ENCODE measurements at places on chromosomes 3 and 15.

GRCh38 chr15:62413153-62413552, 248.1 kb upstream of the C2CD4B start:
- DNase-seq, result no peak

- DNase-seq, result no peak
Observed at GRCh38 chr3:9183811-9184460, 65.5 kb downstream of the SRGAP3 start.

GRCh38 chr3:105032541-105032940, 334.2 kb upstream of the ALCAM start:
- DNase-seq, result no peak

DNA sequence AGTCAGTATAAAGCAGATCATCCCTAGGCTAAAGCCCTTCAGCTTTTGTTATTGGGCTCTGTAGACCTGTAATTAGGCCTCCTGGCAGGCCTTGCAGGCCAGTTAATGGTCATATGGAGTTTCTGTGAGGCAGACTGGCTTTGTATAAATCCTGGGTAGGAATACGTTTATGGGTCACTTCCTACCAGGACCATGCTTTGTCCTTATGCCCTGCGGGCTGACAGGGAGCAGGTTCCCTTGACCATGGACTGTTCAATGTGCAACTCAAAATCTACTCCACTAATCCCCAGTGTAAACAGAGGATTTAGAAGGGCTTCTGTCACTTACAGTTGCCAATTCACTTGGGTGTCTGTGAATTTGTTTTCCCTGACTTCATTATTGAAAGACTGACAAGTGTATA, 202.7 kb upstream of the MLF1 start:
- no peak for DNase-seq

DNA sequence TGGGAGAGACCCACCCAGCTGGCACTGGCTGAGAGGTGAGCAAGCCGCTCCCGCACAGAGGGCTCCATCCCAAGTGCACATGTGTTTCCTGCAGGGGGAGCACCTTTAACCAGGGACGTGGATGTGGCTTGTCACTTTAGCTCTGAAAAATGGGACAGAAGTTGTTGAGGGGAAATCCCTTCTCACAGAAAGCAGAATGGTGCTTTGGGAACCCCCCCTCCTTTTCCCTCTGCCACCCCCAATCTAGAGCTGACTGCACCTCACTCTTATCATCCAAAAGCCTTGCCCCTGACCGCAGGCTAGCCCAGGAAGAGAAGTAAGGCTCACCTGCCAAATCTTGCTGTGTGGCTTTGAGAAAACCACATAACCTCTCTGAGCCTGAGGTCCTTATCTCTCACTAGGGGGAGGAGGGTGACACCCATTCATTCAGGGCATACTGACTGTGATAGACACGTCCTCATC, 77.9 kb downstream of the RPN1 start:
- DNase-seq, result no peak

DNA sequence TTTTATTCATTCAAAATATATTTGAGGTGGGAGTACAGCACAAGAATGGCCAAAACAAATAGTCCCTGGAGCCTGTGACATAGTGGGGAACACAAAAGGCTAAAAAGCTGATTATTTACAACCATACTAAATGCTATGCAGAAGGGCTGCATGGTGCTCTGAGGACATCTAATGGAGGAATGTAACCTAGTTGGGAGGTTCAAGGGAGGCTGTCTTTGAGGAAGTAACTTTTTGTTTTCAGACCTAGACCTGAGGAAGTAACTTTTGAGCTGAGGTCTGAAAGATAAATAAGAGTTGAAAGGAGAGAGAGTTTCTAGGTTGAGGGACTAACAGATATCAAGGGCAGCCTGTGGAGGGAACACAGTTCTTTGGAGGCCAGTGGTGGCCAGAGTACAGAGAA, 34.8 kb upstream of the RASA2 start:
- no peak for DNase-seq

DNA sequence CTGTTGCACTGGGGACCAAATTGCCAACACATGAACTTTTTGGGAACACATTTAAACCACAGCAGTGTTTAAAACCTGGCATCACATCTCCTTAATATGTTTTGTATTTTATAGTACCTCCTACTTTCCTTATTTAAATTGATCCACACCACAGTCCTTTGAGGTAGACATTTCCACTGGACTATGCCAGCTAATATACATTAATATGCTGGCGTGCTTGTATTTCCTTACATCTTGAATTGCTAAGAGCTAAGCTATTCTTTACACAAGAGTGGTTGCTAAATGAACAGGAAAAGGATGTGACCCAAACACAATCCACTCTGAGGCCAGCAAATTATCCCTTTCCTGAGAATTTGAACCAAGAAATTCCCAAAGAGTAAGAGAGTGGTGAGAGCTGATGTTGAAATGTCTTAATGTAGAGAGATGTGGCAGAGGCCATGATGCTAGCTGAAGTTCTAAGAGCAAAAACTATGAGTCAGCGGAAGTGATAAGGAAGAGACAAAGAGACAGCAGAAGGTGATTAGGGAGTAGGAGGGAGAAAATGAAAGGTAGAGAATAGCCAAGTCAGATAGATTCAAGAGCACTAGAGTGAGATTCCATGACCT, 131.2 kb downstream of the CD47 start:
- no peak for DNase-seq

DNA sequence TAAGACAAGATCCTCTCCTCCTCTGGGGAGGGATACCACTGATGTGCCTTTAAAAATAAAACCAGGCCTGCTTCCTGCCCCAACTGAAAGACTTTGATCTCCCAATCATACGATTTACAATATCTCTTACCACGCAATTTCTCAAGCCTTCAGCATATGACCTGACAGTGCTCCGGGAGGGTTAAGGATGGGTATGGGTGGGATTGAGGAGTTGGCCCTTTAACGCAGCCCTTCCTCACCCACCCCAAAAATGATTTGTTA, 67.4 kb downstream of the LRIG1 start:
- no peak for DNase-seq

GRCh38 chr3:190077395-190078045, 43.2 kb downstream of the P3H2 start:
- no peak for DNase-seq

DNA sequence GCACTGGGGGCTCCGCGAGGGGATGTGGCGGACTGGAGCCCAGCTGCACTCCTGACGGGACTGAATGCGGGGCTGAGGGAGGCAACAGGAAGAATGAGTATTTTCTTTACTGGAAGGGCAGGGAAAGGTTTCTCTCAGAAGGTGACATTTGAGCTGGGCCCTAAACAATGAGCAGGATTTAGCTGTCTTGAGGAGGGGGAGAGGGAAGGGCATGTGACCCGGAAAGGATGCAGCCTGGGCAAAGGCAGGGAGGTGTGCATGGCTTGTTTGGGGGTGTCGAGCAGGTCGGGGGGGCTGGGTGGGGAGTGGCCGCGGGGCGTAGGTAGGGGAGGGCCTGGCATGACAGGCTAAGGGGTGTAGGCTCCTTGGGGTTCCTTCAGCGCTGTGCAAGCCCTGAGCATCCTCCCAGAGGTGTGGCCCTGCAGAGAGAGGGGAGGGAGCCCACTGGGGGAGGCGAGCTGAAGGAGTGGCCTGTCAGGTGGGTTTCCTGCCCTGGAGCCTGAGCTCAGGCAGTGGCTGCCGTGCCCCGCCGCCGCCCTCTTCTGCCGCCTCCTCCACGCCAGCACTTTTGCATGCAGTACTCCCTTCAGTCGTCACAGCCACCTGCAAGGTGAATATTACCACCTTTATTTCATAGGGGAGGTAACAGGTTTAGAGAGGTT, 17.2 kb upstream of the ANKDD1A start:
- DNase-seq, result peak; percentile 67

DNA sequence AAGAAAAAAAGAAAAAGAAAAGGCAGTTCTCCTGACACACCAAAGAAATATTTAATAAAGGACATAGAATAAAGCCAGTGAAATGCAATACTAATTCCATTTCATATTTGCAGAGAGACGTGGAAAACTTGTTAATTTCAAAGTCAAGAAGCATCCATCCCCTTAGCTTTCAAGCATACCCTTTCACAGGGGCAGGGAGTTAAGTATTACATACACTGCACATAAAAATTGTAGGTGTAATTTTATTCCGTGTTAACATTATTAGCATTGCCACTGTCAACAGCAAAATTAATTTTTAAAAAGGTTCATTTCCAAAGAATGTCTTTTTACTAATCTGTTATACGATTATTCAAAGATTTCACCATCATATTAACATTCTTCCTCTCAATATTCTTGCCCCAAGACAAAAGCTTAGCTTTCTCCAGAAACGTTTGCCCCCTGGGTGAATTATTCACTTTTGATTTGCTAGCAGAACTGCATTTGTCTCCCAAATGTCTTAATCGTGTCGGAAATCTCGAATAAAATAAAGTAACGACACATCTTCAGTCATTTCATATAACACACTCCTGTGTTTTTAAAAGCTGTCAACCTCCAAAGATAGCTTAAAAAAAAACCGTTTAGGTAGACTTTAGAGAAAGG, 517.9 kb downstream of the MECOM start:
- DNase-seq, result no peak

GRCh38 chr15:29883126-29883525, 60.9 kb upstream of the TJP1 start:
- DNase-seq, result no peak

DNA sequence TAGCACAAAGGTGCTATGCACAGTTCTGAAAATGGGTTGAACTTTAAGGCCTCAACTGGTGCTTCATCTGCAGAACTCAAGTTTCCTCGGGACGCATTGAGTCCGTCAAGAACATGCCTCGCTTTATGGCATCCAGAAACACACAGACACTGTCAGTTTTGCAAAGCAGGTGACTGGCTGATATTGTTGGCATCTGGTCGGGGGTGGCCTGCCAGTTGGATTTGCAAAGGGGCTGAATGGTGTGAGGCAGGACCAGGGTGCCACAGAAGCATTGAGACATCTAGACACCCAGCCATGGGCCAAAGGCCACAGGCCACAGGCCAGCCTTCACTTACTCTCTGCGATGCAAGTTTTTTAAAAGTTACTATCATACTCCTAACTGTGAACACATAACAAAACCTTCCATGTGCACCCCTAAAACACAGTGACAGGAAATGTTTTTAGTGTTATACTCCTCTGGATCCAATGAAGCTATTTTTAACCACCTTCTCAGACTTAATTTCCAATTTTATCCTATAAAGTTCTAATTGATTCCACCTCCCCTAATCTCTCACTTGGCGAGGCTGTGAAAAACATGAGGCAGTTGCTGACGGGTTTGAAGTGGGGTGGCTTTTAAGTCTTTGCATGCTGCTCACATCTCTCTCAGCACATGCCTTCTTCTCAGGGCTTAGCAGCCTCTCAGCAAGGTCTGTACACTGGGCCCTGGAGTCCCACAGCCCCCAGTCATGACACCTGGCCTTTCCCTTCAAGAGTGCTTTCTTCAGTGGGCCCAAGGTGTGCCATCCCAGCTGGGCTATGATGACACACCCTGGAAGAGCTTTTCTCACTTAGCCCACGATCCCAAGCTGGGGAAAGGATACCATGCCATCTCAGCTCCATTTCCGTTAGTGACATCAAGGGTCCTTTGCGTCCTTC, 38.5 kb upstream of the DUSP7 start:
- no peak for DNase-seq

Data from stimulated activated CD8-positive, alpha-beta memory T cell treated with anti-CD3 and anti-CD28 coated beads, Interleukin-2, amount 100 ng/mL, for 1 hour (primary cell).